Urinary bladder (tissue), 4 donors: ENCODE measurements at places on chromosomes 2 and 18. TPM values are rescaled to one million over a fixed set of nuclear protein-coding genes. Genes with fewer than 3 reads are reported as not detected.

Gene SDC1
- 87.1 TPM for total RNA-seq

Gene EVX2
- total RNA-seq, result 1.9 TPM

Gene ALK
- 1.0 TPM for total RNA-seq

Gene MROH2A
- total RNA-seq, result 0.32 TPM

Gene PRKAG3
- total RNA-seq, result 1.2 TPM

Gene LYPD6B
- 15.2 TPM for total RNA-seq

Gene MYO7B
- 0.11 TPM for total RNA-seq

Gene CFC1
- not detected for total RNA-seq

Gene C18orf54
- 17.3 TPM for total RNA-seq

Gene IL1R2
- total RNA-seq, result 0.37 TPM

Gene ANKRD53
- 1.8 TPM for total RNA-seq

Gene LONRF2
- total RNA-seq, result 6.7 TPM

Gene SPC25
- total RNA-seq, result 11.5 TPM

Gene RMND5A
- 67.7 TPM for total RNA-seq

Gene HTR2B
- total RNA-seq, result 3.0 TPM

Gene TBR1
- total RNA-seq, result 0.11 TPM

Gene HOXD9
- 2.9 TPM for total RNA-seq

Gene LRP2
- 0.26 TPM for total RNA-seq

Gene TMEM17
- 2.6 TPM for total RNA-seq

Gene SRD5A2
- 16.2 TPM for total RNA-seq

Gene SERPINB5
- total RNA-seq, result 27.1 TPM

Gene MGAT4A
- 23.8 TPM for total RNA-seq

Gene KLHL14
- 1.5 TPM for total RNA-seq

Gene FAM161A
- 15.3 TPM for total RNA-seq

Gene SNED1
- total RNA-seq, result 11.5 TPM

Gene DOK6
- 22.6 TPM for total RNA-seq

Gene CDH2
- total RNA-seq, result 18.7 TPM

Gene ACMSD
- not detected for total RNA-seq

Gene MC4R
- 0.16 TPM for total RNA-seq

Gene SCYGR7
- total RNA-seq, result not detected

Gene PTGR3
- total RNA-seq, result 20.8 TPM
